Lung (tissue), 17 donors: ENCODE measurements at places on chromosomes 2 and 18. TPM values are rescaled to one million over a fixed set of nuclear protein-coding genes. Genes with fewer than 3 reads are reported as not detected.
A peak's percentile ranks its signal among the peaks of the same experiment; 100 is the strongest.

GRCh38 chr18:811892-812375 is at the start of gene YES1:
YES1 (minus strand) TSS chr18:812242; CDS start chr18:756827, 55,415 bp downstream.
- H3K4me1 ChIP-seq = peaks cover 9% of the 10 kb centered on the region
- H3K36me3 ChIP-seq = no peaks in the 10 kb centered on the region
- DNase-seq = peak; percentile 66
- H3K4me3 ChIP-seq = peak within 1 kb of the TSS; percentile 57
- no peaks in the 10 kb centered on the region for H3K27me3 ChIP-seq
- H3K27ac ChIP-seq = peak within 1 kb of the TSS; percentile 97

DNA sequence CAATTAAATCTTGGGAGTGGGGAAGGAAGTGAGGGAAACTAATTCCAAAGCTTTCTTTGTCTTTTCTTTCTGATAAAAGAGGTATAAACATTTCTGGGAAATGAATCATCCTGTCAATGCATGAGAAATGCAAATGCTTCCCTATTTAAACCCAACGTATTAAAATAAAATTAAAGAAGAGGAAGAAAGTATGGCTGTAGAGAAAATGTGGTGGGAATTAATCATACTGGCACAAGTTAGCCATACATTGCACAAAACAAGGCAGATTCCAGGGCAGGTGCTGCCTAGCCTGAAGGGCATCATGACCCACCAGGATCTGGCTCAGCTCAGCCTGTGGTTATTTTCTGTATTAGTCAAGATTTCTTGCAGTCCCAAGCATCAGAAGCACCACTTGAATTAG is 338.0 kb downstream of the NYAP2 start:
- H3K36me3 ChIP-seq = no peaks in the 10 kb centered on the region
- H3K4me1 ChIP-seq = no peaks in the 10 kb centered on the region
- H3K4me3 ChIP-seq = no peak overlapping the region
- H3K27ac ChIP-seq = no peak overlapping the region
- H3K27me3 ChIP-seq = no peaks in the 10 kb centered on the region

DNA sequence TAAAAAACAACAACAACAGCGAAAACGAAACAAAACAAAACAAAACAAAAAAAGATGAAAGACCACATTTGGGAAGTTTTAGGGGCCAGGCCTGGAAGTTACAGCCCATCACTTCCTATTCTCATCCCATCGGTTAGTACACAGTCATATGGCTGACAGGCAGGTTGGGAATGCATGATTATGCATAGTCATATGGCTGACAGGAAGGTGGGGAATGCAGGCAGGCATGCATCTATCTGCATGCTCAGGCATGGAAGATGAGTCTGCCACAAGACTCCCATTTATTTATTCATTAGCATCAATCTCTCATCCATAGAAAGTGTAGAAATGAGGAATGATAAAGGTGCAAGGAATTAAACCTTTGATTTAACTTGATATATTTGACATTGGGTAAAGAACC is 325.3 kb upstream of the MEX3C start:
- no peaks in the 10 kb centered on the region for H3K36me3 ChIP-seq
- H3K27me3 ChIP-seq = no peaks in the 10 kb centered on the region
- H3K4me3 ChIP-seq = no peak overlapping the region
- H3K4me1 ChIP-seq = no peaks in the 10 kb centered on the region
- no peak for DNase-seq
- H3K27ac ChIP-seq = no peak overlapping the region

Gene HOXD13
- not detected for total RNA-seq

Gene ATP5MC3
- total RNA-seq = 72.0 TPM

GRCh38 chr2:86633155-86633651 is 9.5 kb upstream of the RNF103 start:
- DNase-seq = no peak
- H3K27ac ChIP-seq = peak overlapping the region; percentile 43
- H3K4me3 ChIP-seq = no peak overlapping the region
- no peaks in the 10 kb centered on the region for H3K27me3 ChIP-seq
- no peaks in the 10 kb centered on the region for H3K4me1 ChIP-seq

Gene SCYGR4
- not detected for total RNA-seq

DNA sequence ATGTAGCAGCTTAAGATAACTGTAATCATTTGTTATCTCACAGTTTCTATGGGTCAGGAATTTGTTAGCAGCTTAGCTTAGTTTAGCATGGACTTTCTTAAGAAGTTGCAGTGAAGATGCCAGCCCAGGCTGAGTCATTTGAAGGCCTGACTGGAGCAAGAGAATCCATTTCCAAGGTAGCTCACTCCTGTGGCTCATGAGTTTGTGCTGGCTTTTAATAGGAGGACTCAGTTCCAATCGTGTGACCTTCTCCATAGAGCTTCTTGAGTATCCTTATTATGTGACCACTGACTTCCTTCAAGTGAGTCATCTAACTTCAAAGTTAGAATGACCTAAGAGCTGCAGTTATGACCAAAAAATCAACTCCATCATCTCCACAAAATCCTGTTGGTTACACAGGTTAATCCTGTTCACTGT is 1.4 kb downstream of the GPATCH11 start:
- no peak overlapping the region for H3K27ac ChIP-seq
- H3K4me3 ChIP-seq = no peak overlapping the region
- no peaks in the 10 kb centered on the region for H3K27me3 ChIP-seq
- peaks cover 8% of the 10 kb centered on the region for H3K36me3 ChIP-seq

DNA sequence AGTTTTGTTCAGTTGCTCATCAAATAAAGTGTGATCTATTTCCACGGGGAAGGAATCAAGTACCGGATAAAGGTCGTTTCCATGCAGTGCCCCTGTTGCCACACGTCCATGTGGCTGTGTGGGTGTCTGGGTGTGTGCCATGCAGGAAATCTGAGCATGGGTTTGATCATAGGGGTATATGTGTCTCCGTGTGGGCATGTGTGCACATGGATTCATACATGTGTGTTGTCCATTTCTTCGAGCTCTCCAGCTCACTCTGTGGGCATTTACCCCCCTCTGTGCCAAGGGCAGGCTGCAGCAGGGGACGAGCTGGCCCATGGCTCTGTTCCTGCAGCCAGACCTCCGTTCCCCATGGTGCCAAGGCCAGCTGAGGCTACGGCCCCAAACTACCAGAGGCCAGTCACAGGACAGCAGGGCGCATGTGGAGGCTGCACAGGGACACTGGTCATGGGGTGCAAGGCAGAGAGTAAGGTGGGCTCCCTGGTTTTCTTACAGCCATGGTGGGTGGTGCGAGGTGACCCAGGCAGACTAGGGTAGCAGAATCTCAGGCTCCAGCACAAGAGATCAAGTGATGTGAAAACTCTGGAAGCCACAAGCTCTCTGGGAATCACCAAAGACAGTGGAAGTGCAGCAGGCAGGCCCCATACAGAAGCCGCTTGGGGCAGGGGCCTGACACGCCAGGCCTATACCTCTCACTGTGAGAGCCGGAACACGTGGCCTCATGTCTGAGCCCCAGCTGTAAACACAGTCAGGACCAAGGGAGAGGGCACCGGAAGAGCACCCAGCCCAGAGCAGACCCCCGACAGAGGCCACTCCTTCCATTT is 66.4 kb upstream of the RAB6C start:
- H3K27me3 ChIP-seq = no peaks in the 10 kb centered on the region
- no peak for DNase-seq
- H3K27ac ChIP-seq = no peak overlapping the region
- no peak overlapping the region for H3K4me3 ChIP-seq
- no peaks in the 10 kb centered on the region for H3K4me1 ChIP-seq
- no peaks in the 10 kb centered on the region for H3K36me3 ChIP-seq

Gene NXPH2
- total RNA-seq = not detected

- no peak overlapping the region for H3K27ac ChIP-seq
- no peaks in the 10 kb centered on the region for H3K4me1 ChIP-seq
- peaks cover 46% of the 10 kb centered on the region for H3K36me3 ChIP-seq
- no peaks in the 10 kb centered on the region for H3K27me3 ChIP-seq
- H3K4me3 ChIP-seq = no peak overlapping the region
These were observed 71.6 kb downstream of the PXDN start for GRCh38 chr2:1672738-1673137.

- H3K27me3 ChIP-seq = no peaks in the 10 kb centered on the region
- no peak for DNase-seq
- H3K36me3 ChIP-seq = no peaks in the 10 kb centered on the region
- no peak overlapping the region for H3K4me3 ChIP-seq
These were observed 125.2 kb upstream of the COPS8 start for GRCh38 chr2:236960531-236960930.

DNA sequence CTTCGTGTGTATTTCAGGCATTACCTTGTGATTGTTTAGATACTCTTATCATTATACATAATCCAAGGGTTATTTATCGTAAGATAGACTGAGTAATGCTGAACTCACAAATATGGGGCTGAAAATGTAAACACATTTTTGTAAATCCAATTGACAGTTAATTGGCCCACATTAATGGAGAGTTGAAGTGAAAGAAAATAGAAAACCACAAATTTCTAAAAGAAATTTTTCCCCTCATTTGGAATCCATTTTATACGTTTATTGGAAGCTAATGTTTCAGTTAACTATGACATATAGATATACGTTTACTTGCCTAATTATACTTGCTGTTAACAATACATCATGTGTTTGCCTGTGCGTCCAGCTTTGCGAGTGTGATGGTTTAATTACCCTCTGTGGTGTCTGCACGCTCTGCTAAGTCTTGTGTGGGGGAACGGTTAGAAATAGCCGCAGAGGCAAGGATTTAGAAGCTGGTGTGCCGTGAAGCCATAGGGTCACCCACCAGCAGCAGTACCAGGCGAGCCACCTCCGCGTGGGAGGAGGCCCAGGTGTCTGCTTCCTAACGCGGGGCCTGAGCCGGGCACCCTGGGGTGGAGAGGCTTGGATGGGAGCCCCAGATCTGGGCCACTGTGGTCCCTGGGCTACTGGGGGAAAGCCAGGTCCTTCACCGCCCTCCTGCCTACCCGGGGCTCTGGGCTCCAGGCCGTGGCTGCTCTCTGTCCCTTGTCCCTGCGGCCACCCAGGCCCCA is 38.0 kb downstream of the TSHZ1 start:
- H3K27ac ChIP-seq = peak overlapping the region; percentile 76
- DNase-seq = no peak
- H3K27me3 ChIP-seq = no peaks in the 10 kb centered on the region
- no peaks in the 10 kb centered on the region for H3K36me3 ChIP-seq
- H3K4me1 ChIP-seq = peaks cover 7% of the 10 kb centered on the region

GRCh38 chr2:14944562-14945346 is 312.2 kb downstream of the LRATD1 start:
- no peak overlapping the region for H3K4me3 ChIP-seq
- no peak overlapping the region for H3K27ac ChIP-seq
- no peaks in the 10 kb centered on the region for H3K4me1 ChIP-seq
- no peaks in the 10 kb centered on the region for H3K27me3 ChIP-seq

GRCh38 chr18:62973689-62974088 is 258.3 kb downstream of the PHLPP1 start:
- no peak overlapping the region for H3K27ac ChIP-seq
- no peak for DNase-seq
- no peak overlapping the region for H3K4me3 ChIP-seq
- H3K4me1 ChIP-seq = no peaks in the 10 kb centered on the region
- no peaks in the 10 kb centered on the region for H3K27me3 ChIP-seq

Gene FZD7
- total RNA-seq = 31.7 TPM

Gene HOXD9
- total RNA-seq = 0.65 TPM

- H3K4me3 ChIP-seq = no peak overlapping the region
- no peak for DNase-seq
- no peaks in the 10 kb centered on the region for H3K4me1 ChIP-seq
- no peaks in the 10 kb centered on the region for H3K36me3 ChIP-seq
- no peaks in the 10 kb centered on the region for H3K27me3 ChIP-seq
These were observed 226.4 kb upstream of the NRXN1 start for GRCh38 chr2:51258301-51258700.

GRCh38 chr18:55781481-55781957 is 193.5 kb upstream of the TCF4 start:
- H3K4me1 ChIP-seq = peaks cover 8% of the 10 kb centered on the region
- peak overlapping the region; percentile 86 for H3K27ac ChIP-seq
- H3K36me3 ChIP-seq = no peaks in the 10 kb centered on the region
- H3K27me3 ChIP-seq = no peaks in the 10 kb centered on the region

GRCh38 chr2:178628605-178629004 is 148.3 kb downstream of the PLEKHA3 start:
- peak overlapping the region; percentile 10 for H3K27ac ChIP-seq
- H3K4me1 ChIP-seq = no peaks in the 10 kb centered on the region
- no peak overlapping the region for H3K4me3 ChIP-seq
- no peaks in the 10 kb centered on the region for H3K36me3 ChIP-seq

- no peak for DNase-seq
- H3K27ac ChIP-seq = no peak overlapping the region
- no peak overlapping the region for H3K4me3 ChIP-seq
- H3K4me1 ChIP-seq = no peaks in the 10 kb centered on the region
- no peaks in the 10 kb centered on the region for H3K36me3 ChIP-seq
- peaks cover 11% of the 10 kb centered on the region for H3K27me3 ChIP-seq
These were observed 11.0 kb upstream of the UBE2F start for GRCh38 chr2:237955640-237956401.

DNA sequence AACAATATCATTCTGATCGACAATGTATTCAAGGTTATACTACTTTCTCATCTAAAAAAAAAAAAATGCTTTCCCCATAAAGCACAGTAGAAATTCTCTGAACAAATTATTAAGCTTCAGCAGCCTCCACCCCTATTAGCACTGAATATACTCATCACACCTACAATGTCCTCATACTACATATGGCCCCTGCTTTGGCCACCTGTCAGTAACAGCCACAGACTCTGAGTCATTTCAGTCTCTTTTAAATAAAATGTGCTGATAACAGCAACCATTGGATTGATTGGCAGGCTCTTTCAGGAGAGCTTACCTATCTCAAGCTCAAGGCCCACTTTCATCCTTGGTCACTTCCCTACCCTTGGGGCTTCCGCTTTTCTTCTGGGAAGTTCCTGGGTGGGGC is 236.7 kb downstream of the TMX3 start:
- no peak overlapping the region for H3K27ac ChIP-seq
- no peaks in the 10 kb centered on the region for H3K4me1 ChIP-seq
- no peaks in the 10 kb centered on the region for H3K27me3 ChIP-seq
- no peaks in the 10 kb centered on the region for H3K36me3 ChIP-seq
- DNase-seq = no peak

Gene SYT4
- total RNA-seq = 0.61 TPM

Gene ANKRD30BL
- total RNA-seq = not detected

DNA sequence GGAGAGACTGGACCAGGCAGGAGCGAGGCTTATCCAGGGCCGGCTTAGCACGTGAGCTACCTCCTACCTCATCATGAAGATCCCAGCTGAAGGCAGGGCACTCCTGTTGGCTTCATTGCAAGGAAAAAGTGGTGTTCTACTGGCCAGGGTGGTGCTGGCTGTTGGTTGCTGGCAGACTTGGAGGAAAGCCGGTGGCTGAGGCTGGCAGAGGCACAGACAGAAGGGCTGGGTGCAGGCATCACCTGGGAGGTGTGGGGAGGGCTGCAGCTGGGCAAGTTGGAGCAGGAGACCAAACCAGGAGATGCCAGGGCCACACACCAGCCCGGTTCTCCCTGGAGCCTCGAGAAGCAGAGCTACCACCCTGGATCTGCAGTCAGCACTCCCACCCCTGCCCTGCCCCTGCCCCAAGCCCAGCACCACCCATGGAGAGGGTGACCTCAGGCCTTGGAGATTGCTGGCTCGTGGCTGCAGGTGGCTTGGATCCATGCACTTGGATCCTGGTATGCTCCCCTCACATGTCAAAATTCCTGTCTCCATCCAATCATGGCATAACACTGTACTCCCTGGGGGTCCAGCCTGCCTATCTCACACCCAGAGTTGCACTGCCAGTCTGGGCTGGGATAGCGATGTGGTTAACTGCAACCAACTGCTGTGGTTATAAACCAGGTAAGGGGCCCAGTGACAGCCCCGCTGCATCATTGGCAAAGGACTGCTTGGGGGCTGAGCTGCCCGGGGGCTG is 49.7 kb downstream of the GLI2 start:
- H3K4me3 ChIP-seq = no peak overlapping the region
- no peak overlapping the region for H3K27ac ChIP-seq
- H3K36me3 ChIP-seq = no peaks in the 10 kb centered on the region
- peaks cover 18% of the 10 kb centered on the region for H3K4me1 ChIP-seq
- no peak for DNase-seq

- H3K4me1 ChIP-seq = no peaks in the 10 kb centered on the region
- DNase-seq = no peak
- H3K36me3 ChIP-seq = no peaks in the 10 kb centered on the region
These were observed 752.6 kb upstream of the TMEFF2 start for GRCh38 chr2:192947352-192947751.
